ENCODE measurements at places on chromosomes 6 and 20.

- no peak for DNase-seq
Observed at GRCh38 chr20:46631874-46632446, 19.3 kb downstream of the SLC13A3 start.

DNA sequence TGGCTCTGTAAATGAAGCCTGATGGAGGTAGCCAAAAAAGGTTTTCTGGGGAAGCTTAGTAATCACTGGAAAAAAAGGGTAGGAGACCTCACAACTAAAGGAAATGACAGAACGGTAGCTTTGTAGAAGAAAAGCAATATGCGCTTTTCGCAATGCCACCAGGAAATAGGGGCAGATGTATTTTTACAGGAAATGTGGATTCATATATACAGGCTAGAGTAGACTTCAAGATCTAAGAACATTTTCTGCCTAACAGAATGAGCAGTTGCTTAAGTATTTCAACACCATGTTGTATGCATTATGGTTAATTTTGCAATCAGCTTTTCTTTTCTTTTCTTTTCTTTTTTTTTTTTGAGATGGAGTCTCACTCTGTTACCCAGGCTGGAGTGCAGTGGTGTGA, 219.6 kb downstream of the CD83 start:
- no peak for DNase-seq

- peak; percentile 65 for DNase-seq
Observed at GRCh38 chr6:71510057-71510713, 221.6 kb downstream of the OGFRL1 start.

- no peak for DNase-seq
Observed at GRCh38 chr20:49634116-49634515, 66.2 kb upstream of the PTGIS start.

DNA sequence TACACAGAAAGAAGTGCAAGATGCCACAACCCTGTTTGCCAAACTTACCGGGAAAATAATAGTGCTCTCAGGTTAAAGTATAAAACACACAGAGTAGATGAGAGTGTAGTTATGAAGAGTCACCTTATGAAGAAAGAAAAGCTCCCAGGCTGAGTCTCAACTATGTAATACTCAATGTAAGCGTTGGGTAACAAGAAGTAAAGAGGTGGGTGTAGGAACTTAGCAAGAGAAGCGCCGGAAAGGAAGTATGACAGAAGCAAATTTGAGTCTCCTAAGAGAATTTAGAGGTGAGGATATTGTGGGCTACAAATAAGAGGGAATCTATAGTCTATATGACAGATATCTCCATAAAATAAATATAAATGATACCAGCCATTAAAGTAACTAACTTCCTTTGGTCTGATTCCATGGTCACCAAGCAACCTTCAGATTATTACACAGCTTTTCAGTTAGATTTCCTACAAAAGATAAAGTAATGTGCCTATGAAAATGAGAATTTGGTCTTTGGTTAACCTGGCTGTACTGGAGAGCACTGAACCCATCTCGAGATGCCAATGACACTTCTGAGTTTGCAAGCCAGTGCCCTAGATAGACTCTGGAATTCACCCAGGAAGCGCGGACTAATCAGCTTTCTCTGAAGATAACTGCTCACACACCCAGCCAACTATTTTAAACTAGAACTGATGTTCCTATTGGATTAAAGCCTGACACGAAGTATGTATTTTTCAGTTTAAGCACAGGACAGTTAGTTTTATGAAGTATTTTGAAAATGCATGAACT, 1.8 kb downstream of the TUBE1 start:
- no peak for DNase-seq

- DNase-seq, result no peak
Observed at GRCh38 chr6:138685257-138685656, 88.3 kb upstream of the CCDC28A start.

DNA sequence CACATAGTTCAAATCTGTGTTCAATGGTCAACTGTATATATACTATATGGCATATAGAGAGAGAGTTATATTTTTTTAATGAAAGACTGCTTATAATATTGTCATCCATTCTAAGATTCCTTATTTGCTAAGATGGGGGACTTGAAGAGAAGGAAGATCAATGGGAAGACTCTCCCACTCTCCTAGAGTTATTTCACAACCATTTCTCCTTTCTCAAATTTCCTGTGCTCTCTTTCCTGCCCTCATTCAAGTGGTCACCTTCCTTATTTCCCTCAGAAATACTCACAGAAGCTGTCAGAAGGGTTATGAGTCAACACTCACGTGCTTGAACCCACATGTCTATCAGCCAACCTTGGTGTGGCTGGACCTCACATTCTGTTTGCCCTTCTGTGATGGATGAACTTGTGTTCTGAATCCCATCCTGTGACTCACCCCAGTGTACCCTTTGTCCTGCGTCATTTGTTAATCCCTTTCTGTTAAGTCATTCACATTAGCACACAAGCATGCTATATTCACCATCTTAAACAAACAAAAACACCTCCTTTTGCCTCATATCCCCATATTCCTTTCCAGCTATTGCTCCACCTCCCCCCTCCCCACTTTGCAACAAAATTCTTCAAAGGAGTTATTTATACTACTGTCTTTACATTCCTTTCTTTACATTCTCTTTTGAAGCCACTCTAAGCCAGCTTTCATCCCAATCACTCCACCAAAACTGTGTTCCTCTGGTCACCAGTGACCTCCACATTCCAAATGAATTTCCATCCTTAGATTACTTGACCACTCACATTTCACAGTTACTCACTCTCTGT, 279.3 kb upstream of the TCF21 start:
- DNase-seq, result no peak

DNA sequence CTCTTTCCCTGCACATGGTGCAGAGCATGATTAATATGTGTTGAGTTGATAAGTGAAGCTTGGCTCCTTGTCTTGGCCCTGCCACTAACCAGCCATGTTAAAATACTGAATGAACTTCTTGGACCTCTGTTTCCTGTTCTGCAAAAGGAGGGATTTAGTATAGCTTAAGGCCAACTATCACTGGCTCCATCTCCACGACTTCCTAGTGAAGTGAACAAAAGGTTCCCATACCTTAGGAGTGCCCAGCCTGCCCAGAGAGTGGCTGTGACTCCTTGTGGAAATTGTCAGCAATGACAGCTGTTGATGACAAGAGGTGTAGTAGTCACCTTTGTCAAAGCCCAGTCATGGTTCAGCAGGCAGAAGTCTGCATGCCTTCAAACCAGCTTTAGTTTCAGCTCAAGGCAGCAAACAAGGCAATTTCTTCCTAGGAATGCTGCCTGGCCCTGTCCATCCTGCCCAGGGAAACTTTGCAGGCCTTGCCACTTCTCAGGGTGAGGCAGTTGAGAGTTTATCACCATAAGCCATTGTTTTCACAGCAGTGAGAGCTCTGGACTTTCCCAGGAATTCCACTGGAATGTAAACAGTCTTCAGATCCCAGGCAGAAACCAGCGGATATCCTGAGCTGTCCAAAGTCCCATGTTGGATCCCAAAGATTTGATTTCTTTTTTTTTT, 169.7 kb upstream of the TNFAIP3 start:
- DNase-seq, result no peak

- DNase-seq, result peak; percentile 58
Observed at GRCh38 chr6:117840541-117840983, 66.5 kb upstream of the SLC35F1 start.

GRCh38 chr20:2242678-2243077, 53.1 kb upstream of the TGM3 start:
- DNase-seq, result no peak

- DNase-seq, result no peak
Observed at GRCh38 chr20:49790077-49790798, 22.4 kb upstream of the SLC9A8 start.

GRCh38 chr20:39904476-39905112, 784.4 kb downstream of the MAFB start:
- peak; percentile 23 for DNase-seq

DNA sequence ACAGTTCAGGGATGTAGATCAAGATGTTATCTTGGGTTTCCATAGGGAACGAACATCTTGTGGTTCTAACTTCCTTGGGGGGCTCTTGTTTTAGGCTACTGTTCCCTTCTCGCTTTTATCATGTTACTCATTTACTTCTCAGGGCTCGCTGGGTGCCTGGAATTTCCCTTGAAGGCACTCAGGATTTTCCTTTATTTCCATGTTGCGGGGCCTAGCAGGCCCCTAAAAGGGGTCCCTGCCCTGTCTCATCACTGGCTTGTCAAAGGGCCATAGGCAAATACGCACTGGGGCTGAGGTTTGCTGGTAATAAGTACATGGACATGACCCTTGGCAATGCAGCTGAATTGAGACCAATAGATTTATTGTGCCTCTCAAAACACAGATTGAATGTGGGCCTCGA, 262.3 kb downstream of the CDH4 start:
- DNase-seq, result no peak

- peak; percentile 26 for DNase-seq
Observed at GRCh38 chr6:37696220-37696840, 1.4 kb downstream of the MDGA1 start.

DNA sequence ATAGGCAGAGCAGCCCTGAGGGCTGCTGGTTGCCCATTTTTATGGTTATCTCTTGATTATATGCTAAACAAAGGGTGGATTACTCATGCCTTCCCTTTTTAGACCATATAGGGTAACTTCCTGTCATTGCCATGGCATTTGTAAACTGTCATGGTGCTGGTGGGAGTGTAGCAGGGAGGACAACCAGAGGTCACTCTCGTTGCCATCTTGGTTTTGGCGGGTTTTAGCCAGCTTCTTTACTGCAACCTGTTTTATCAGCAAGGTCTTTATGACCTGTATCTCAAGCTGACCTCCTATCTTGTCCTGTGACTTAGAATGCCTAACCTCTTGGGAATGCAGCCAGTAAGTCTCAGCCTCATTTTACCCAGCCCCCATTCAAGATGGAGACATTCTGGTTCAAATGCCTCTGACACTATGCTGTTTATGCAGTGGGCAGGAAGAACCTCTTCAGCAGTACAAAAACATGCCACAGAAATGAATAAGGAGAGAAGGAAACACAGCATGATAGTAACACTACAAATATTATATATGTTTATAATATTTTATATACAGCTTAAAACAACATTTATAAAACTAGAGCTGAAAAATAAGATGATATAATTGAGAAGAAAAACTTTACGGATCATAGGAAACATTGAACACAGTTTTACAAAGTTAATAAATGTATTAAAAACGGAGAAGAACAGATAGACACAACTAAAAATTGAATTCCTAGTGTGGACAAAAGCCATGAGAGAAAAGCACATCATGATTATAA, 58.9 kb upstream of the SAMD5 start:
- DNase-seq, result no peak

- DNase-seq, result no peak
Observed at GRCh38 chr20:25279403-25279802, 31.5 kb downstream of the PYGB start.

GRCh38 chr6:170006900-170007467, 255.6 kb downstream of the ERMARD start:
- DNase-seq, result no peak

DNA sequence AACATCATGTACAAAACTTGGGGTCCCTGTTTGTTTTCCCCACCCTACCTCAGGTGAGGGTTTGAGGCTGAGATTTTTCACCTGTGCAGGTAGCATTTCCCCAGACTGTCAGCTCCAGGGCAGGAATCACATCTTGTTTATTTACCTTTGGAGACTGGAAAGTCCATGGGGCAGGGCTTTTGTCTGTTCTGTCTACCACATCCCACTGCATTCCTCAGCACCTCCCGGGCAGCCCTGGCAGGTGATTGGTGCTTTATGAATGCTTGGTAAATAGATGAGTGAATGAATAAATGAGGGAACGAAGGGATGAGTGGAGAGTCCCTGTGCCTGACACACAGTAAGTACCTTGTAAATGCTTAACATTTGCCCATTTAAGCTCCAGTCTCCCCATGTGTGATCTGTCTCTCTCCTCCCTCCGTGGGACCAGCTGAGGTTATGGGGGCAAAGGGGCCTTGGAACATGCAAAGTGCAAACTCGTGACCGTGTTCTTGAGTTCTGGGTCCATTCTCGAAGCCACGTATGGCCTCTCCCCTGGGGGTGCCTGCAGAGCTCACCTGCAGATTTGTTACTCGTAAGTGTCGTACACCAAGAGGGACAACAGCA, 69.7 kb upstream of the PMEPA1 start:
- no peak for DNase-seq

- peak; percentile 75 for DNase-seq
Observed at GRCh38 chr6:143136647-143137046, 76.0 kb downstream of the AIG1 start.

GRCh38 chr6:45982280-45983036, 33.2 kb downstream of the CLIC5 start:
- no peak for DNase-seq

DNA sequence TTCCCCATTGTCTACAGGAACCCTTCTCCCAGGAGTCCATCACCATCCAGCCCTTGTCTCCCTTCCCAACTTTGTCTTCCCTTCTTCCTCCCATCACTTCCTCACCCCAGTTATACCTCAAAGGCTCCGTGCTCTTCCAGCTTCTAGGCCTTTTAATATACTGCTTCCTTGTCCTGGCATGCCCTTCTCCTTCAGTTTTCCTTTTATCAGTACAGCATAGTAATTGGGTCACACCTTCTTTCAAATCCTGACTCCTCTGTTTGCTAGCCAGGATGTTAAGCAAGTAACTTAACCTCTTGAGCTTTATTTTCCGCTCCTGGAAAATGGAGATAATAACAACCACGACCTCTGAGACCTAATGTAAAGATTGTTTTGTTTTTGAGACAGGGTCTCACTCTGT, 54.9 kb upstream of the PNRC1 start:
- DNase-seq, result no peak

- DNase-seq, result peak; percentile 8
Observed at GRCh38 chr6:125340991-125341390, 39.2 kb upstream of the HDDC2 start.

DNA sequence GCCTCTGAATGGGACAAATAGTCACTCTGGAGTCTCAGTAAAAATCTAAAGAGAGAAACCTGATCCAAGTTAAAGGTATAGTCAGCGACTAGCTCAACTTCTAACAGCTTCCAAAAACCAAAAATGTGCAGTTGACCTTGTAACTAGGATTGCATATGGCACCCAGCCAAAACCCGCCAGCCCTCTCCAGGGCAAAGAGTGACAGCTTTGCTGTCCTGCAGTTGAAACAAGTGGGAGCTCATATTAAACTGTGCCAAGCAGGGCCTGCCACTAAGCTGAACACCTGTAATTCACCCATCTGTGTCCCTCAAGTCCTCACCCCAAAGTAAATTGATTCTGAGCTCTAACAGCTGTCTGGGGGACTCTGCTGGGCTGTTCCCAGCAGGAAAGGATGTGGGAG, 695.3 kb downstream of the MAFB start:
- DNase-seq, result peak; percentile 60

DNA sequence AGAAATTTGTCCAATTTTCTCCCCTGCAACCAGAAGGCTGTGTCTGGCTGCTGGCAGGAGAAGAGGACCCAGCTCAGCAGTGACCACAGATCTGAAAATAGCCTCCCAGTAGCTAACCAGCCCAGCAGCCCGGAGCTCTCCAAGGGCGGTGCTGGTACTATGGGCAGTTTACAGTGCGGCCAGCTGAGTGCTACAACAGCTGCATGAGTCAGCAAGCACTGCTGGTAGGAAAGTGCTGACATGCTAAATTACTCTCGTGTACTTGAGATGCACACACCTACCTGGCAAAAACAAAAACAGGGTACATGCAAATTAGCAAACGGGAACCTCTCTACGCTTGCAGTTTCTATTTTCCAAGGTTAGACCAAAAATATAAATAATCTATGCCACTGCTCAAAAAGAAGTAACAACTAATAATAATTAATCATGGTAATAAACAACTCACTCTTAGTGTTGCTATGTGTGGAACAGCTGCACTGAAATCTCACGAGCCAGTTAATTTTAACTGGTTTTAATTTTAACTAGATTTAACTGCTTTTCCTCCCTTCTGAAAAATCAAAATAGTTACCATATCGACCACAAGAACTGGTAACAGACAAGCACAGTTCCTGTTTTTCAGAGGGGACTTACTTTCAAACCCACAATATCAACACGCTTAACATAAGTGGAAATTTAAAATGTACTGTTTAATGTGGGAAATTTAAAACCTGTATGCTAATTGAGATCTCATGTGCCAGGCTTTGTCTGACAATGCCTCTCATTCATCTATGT, 10.8 kb downstream of the BACH2 start:
- peak; percentile 18 for DNase-seq

All from NCI-H446 (cell line).